ENCODE measurements at places on chromosomes 5 and 9.

- no peak for DNase-seq
Observed at GRCh38 chr9:78972303-78972999, 599.3 kb upstream of the TLE4 start.

DNA sequence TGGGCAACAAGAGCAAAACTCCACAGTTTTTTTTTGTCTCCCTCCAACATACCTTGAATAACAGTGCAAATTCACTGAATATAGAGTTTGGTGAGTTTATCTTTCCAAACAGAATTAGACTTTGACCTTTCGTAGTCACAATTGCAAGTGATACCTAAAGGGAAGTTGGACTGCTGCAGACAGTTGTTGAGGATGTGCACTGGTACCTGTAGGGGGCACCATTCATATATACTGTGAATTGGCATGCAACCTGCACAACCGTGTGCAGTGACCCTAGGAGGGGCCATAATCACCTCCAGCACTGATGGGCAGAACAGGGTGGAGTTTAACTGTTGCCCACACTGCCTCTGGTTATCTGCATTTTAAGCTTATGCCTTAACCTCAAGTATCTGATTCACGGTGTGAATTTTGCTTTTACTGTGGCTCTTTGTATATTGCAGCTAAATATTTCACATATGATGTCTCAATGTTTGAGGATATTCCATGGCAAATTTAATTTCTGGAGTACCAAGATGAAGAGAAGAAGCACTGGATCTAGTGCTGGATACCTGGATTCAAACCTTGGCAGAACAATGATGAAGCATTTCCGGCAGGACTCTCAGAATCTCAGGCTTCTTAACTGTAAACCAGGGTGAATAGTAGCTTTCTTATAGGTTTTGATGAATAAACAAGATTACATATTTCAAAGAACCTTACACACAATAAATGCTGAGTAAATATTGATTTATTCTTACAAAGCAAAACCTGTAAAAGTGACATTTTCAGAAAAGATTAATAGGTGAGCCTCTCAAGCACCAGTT, 144.3 kb downstream of the ACTBL2 start:
- peak; percentile 63 for DNase-seq

- peak; percentile 66 for DNase-seq
Observed at GRCh38 chr5:133842846-133843611, 125.4 kb downstream of the C5orf15 start.

- DNase-seq = no peak
Observed at GRCh38 chr5:167229751-167230150, 1061.7 kb upstream of the WWC1 start.

DNA sequence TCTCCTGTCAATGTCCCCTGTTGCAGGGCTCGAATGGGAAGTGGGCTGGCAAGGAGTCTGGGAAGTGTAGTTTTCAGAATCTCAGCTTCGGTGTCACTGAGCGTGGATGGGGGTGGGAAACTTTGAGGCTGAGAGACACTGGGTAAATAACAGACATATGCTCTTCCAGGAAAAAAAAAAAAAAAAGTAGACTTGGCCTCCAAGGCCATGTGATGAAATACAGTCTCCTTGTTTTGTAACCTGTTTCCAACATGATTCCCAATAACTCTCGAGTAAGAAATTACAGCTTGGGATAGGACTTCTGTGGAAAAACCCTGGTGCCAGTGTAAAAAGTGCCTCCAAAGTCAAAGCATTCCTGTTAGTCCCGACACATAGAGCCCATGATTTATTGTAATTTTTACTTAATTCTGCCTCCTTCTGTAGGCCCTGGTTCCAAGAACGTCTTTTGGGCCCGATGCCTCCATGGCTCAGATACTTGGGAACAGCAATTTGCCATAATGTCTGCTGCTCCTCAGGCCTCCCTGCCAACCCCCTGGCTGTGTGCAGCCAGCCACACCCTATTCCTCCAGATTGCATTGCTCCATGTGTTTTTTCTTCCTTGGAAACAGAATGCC, 119.5 kb upstream of the TNC start:
- peak; percentile 48 for DNase-seq

DNA sequence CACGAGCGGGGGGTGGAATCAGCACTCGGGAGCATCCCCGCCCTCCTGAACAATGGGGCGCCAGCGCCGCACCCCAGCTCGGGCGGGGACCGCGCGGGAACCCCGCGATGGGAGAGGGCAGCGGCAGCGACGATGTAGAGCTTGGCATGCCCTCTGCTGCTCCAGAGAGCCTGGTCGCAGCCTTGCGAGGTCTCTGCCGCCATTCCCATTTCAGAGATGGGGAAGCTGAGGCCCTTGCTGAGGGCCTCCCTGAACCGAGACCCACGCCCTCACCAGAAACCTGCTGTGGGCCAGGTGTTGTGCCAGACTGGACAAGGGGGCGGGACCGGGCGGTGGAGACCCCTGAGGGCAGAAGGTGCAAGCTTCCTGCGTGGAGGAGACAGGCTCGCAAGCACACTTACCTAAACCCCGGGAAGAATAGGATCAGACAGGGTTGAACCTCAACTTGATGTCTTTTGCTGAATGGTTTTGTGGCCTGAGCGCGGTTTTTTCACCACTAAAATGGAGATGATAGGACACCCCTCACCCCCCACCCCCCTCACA, 647 bp upstream of the MEGF9 start:
- no peak for DNase-seq

GRCh38 chr9:69951411-69951810, 92.2 kb upstream of the MAMDC2 start:
- DNase-seq = no peak

DNA sequence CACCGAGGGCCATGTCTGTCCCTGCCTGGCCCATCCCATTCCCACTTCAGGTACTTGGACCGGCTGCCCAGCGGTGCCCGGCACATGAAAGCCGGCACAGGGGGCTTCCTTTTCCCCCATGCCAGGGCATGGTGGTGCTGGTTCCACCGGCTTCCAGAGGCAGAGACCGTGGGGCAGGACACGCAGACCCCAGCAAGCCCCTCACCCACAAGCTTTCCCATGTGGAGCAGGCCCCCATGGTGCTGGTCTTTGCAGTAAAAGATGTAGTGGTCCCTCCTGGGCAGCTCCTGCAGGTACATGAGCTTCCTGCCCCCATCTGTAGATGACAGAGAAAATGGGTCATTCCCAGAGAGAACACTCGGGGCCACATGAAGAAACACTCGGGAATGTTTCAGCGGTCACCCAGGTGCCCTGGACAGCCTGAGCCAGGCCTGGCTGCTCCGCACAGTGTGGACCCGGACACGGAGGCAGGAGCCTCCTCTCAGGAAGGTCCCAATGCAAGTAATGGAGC, 2.0 kb downstream of the OBP2B start:
- DNase-seq = no peak

DNA sequence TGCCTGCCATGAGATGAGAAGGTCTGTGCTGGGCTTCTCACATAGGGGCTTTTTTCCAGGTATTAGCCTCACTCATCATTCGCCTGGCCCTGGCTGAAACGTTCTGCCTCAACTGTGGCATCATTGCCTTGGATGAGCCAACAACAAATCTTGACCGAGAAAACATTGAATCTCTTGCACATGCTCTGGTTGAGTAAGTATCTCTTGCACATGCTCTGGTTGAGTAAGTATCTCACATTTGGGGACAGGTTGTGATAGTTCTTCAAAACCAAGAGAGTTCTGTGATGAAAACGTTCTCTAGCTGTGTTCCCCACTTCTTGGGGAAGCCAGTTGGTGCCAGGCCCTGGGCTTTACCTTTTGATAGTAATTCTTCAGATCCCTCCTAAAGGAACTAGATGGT, 17.4 kb upstream of the IL13 start:
- DNase-seq = no peak

DNA sequence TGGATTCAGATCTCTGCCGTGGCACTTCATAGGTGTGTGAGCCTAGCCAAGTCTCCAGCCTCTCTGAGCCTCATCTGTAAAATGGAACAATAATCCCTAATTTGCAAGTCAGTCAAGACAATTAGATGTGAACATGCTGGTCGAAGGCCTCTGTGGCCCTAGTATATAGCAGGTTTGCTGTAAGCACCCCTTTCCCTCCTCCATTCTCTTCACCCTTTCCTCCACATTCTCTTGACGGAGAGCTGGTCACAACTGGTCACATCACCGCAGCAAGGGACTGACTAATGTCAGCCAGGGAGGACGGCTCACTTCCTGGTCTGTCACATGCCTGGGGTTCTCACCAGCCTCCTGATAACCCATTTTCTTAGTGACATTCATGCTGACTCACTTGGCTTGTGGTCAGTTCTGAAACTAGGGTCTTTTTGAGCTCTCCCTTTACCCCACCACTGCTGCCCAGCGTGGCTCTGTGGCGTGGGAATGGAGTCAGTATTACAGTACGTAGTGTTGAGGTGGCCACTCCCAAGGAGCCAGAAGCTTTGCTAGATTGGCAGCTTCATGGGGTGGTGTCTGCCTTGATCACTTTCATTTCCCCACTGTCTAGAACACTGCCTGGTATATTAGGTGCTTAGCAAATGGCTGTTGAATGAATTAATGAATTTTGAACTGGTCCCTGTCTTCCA, 47.8 kb downstream of the ERGIC1 start:
- peak; percentile 86 for DNase-seq

- DNase-seq = peak; percentile 56
Observed at GRCh38 chr9:16341177-16341576, 529.3 kb downstream of the BNC2 start.

DNA sequence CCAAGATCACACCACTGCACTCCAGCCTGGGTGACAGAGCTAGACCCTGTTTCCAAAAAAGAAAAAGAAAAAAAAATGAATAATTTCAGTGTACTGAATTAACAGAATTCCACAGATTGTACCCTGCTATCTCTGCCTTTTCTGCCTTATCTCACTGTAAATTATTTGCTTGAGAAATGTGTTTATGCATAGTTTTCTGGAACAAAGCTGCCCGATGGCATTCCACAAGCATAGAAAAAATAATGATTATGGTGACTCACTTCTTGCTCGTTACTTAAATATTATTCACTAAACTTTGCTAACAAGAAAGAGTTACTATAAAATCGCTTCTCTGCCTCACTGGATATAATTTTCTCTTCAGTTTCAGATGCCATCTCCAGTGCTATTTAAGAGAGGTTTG, 88.7 kb upstream of the FAM169A start:
- DNase-seq = peak; percentile 73

GRCh38 chr9:1303932-1304331, 253.8 kb downstream of the DMRT2 start:
- DNase-seq = no peak

GRCh38 chr9:92980085-92980745, 32.9 kb downstream of the FGD3 start:
- DNase-seq = peak; percentile 32

- DNase-seq = peak; percentile 4
Observed at GRCh38 chr5:148569948-148570347, 84.4 kb downstream of the HTR4 start.

- DNase-seq = peak; percentile 16
Observed at GRCh38 chr5:9774472-9775079, 144.4 kb upstream of the TAS2R1 start.

DNA sequence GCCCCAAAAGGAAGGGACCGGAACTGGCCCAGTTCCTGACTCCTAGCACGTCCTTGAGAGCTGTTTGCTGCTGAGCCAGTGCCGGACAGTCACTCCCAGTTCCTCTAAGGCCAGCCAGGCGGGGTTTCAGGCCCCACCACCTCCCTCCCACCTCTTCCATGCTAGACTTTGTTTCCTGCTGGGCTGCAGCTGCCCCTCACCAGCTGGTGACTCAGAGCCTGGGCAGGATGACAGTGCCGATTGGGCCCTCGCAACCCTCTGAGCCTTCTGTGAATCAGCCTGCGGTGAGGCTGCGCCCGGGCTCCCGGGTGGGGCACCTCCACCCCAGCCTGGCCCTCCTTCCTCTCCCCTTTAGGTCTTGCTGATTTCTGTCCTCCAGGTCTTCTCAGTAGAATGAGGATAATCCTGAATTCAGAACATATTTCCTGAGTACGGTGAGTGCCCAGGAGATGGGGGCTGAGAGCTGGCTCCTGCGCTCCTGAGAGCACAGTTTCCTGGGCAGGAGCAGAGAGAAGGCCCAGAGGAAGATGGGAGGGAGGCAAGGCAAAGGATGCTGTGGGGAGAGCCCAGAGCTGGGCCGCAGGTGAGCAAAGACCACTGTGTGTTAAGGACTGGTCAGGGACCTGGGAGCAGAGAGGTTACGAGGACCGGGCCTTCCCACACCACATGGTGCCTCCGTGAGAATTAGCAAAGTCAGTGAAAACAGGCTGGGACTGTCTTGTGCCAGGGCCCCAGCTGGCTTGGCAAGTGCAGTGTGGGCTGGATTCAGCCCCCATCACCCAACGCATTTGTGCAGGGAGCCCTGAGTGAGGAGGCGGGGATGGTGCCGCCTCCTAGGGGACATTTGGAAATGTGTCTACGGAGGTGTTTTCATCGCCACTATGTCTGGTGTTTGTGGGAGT, 32.9 kb upstream of the STXBP1 start:
- DNase-seq = peak; percentile 95

- no peak for DNase-seq
Observed at GRCh38 chr5:53025487-53025886, 36.3 kb downstream of the ITGA2 start.

GRCh38 chr9:133321411-133321935, 14.5 kb downstream of the SURF6 start:
- DNase-seq = no peak

DNA sequence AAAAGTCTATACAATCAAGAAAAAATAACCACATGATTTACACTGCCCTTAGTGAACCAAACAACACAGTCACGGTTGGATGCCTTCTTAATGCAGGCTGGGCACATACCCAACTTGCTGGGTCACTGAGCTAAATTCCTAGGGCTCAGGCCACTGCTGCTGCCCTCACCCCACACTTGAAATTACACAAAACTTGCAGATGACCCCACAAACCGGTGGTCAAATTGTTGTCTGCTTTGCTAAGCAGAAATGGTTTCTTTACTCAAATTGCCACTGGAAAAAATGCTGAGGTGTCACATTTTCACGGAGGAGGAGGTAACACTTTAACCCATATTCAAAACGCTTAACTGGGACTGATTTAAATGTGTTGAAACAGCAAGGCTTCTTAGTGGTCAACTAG, 62.4 kb downstream of the HMHB1 start:
- peak; percentile 97 for DNase-seq

GRCh38 chr9:135718616-135719015, 16.6 kb downstream of the KCNT1 start:
- no peak for DNase-seq

- no peak for DNase-seq
Observed at GRCh38 chr9:121785673-121786542, 134.5 kb downstream of the DAB2IP start.

GRCh38 chr9:126861707-126862103, 1.3 kb downstream of the ZBTB34 start:
- no peak for DNase-seq

GRCh38 chr5:132495667-132496190, 5.2 kb upstream of the IRF1 start:
- DNase-seq = peak; percentile 55

GRCh38 chr9:70586476-70586875, 172.0 kb upstream of the KLF9 start:
- peak; percentile 71 for DNase-seq

DNA sequence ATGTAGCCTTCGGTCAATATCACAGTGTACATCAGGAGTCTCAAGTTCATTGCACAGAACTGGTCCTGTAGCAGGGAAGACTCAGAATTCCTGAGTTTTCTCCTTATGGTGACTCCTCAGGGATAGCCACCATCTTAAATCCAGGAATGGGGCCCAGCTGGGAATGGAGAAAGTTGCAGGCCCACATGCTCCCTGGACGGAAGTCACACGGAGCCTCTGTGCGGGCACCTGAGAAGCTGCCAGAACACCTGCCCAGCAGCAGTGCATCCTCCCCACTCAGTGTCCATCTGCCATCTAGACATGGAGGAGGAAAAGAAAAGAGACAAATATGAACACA, 133.9 kb downstream of the SUSD1 start:
- no peak for DNase-seq

All from renal cortical epithelial cell (primary cell).